NCI-H1694 (cell line): ENCODE measurements at places on chromosomes 7 and 10.
A peak's percentile ranks its signal among the peaks of the same experiment; 100 is the strongest.

DNA sequence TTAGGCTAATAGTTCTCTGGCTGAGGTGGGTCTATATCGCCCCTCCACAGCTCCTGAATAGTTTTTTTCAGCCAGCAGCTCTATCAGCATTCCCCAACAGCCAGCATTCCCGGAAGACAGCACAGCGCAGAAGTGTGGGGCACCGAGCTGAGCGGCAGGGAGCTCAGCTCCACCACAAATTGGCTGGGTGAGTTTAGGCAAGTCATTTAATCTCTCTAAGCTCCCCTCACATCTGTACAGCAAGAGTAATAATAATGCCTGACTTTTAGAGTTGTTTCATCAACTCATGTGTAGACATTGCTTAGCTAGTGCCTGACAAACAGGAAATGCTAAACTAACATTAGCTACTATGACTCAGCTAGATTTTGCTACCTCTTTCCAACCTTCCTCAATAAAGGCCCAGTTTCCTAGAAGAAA, 247.9 kb upstream of the PTN start:
- no peak for DNase-seq

DNA sequence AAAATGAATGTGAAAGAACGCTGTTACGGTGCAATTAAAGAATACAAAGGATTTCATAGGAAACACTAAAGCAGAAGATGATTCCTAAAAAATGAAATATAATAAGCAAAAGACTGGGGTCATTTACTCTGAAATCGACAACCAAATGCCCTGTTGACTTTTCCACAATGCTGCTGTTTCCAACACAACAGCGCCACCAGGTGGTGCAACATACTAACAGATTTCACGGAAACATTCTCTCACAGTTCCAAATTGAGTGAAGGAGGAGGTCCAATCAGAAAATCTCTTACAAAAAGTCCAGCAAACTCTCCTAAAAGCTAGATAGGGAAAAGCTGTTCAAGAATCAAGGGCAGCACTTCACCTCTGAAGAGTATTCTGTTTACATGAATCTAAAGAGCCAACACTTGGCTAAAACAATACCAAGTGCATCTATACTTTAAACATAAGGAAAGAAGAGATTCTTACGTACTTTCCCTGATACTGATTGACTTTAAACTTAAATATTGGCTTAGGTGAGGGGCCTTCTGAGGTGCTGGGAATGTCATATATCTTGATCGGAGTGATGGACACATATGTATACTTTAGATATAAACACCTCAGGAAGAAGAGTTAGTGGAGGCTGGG, 55.9 kb downstream of the UPF2 start:
- peak; percentile 56 for DNase-seq

DNA sequence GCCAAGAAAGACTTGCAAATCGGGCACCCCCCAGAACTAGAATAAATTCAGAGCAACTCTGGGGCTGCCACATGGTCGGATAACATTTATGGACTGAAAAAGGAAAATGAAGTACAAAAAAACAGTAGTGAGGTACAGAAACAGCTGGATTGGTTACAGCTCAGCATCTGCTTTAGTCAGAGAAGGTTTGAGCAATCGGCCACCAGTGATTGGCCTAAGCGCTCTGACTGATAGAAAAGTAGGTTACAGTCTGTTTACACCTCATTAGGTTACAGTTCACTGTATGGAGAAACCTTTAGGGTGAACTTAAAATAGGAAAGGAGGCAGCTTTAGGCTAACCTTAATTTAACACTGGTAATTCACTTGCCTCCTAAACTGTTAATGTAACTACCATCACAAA, 102.0 kb upstream of the DKK1 start:
- no peak for DNase-seq

GRCh38 chr10:88116481-88116880, 253.1 kb downstream of the PTEN start:
- DNase-seq, result no peak

DNA sequence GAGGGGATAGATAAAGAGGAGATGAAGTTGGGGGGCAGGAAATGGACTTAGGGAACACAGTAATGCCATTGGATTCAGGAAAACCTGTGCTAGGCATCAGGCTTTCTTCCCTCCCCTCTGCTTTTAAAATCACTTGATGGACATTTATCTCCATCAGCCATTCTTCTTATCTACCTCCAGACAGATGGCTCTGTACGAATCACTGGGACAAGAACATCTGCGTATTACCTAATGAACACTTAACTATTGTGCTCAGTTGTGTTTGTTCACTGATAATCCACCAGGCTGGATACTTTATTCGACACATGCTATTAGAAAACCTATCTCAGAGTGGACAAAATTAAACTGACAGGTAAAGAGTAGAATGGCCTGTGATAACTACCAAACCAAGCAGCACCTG, 40.0 kb downstream of the TNKS2 start:
- peak; percentile 3 for DNase-seq

GRCh38 chr10:116815641-116816415, 33.5 kb upstream of the ENO4 start:
- DNase-seq, result no peak

DNA sequence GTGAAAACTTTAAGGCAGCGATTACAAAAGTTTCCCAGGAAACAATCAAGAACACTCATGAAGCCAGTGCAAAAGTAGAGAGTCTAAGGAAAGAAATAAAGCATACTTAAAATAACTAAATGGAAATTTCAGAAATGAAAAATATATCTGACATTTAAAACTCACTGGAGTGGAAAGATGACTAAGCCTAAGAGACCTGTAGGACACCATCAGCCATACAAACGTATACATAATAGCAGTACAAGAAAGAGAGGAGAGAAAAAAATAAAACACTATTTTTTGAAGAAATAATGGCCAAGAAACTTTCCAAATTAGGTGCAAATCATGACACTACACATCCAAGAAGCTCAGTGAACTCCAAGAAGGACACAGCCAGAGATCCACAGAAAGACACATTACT, 5.4 kb upstream of the AKR1D1 start:
- no peak for DNase-seq

DNA sequence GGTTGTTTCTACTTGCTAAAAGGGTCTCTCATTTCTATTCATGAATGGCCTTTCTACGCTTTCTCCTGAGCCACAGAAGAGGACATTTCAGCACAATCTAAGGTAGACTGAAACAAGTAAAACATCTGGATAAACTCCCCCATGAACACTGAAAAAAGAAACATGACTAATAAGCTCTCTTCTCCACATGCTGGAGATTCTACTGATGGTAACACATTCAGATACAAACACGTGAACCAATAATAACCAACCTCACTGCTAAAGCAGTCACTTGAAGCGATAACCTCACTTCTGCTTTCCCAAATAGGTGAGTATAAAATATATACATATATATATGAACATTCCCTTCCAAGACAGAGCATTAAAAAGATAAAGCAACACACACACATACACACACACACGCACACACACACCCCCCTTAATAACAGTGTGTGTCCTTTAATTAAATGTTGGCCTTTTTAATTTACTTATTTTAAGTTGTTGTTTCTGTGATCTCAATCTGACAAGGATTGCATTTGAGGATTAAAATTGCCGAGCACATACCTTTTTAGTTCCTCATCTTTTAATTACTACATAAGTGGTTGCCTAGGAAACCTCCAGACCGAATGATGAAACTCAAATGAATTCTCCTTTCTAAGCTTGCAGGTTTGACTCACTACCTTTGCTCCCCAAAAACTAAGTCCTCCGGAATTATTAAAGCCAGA, 292.4 kb upstream of the KLF14 start:
- no peak for DNase-seq

DNA sequence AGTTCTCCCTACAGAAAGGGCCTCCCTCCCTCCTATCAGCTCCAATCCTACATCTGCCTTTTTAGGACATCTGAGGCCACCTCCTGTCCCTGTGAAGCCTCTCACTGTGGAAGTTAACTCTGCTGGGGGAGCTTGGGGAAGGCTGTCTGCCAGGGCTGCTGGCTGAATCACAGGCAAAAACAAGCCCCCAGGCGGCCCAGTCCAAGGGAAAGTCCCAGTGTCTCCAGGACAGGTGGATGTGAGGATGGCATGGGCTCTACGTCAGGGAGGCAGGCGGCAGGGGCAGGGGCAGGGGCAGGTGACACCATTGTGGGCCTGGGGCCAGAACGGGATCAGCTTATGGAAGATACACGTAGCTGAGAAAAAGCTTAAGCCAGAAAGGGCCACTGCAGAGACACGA, 240.2 kb downstream of the MAD1L1 start:
- no peak for DNase-seq

DNA sequence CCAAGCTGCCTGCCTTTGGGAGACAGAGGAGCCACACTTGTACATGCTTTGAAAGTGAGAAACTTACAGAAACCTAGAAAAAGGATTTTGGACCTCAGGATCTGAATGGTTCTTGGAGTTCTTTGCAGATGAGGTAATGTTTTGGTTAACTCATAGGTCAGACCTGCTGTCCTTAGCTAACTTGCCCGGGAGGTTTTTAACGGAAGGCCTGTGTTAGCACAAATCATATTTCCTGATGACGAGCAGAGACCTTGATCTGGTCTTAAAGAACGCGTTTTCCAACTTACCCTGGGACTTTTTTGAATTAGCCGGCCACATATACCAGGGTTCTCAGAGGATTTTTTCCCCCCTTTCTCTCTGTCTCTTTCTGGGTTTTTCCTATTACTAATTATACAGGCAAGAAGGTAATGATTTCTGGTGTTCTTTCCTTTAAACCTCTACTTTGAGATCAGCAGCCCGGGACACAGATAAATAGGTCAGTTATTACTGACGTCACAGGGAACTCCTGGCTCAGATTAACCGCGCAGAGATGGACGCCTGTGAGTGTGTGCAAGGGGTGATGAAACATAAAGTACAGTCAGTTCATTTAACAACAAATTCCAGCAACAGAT, 101.7 kb upstream of the KLF6 start:
- no peak for DNase-seq

DNA sequence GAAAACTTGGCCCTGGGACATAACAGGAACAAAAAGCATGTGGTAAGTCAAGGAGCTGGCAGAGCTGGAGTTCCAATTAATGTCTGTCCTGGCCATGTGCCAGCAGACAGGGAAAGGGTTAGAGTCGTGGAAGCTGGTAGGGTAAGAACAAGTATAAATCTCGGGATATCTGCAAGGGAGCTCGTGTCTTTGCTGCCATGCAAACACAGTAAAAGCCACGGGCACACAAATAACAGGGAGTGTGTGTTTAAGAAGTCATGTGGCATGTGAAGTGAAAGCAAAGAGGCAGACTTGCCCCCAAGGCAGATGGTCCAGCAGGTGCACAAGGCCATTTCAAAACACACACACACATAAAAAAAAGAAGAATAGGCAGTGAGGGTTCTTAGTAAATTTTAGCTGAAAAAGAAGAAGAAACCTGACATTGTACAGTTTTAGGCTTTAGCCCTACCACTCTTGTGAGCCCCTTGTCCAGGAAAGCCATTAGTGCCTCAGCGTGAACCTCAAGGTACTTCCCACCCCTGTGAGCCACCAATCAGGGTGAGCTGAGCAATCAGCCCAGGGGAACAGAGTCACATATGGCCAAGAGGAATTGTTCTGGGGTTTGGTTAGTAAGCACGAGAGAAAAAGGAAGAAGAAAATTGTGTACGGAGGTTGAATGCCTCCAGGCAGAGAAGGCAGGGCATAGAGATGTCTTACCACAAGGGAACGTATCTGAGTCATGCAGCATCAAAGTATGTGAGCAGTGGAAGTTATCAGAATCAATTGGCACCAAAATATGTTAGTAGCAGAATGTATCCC, 32.8 kb upstream of the ARHGAP12 start:
- DNase-seq, result peak; percentile 48

DNA sequence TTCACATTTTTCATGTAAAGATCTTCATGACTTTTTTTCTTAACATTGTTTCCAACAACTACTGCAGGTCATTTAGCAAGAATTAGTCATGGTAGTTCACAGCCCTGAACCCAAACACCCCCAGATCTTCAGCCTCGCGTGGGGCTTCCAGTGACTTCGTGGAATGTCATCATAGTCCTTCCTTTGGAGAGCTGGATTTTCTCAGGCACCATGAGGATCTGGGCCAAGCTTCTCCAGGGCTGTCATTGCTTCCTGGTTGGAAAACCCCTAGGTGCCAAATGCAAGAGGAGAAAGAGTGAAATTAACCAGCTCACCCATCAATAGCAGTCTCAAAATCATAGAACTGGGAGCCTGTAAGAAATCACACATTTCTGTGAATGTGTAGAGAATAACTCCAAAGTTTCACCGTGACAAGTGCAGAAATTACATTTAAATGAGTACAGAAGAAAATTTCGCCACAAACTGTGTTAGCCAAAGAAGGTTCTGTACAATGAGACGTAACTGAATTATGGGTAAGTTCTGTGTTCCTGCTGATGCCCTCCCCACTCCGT, 175.4 kb downstream of the CELF2 start:
- DNase-seq, result no peak

DNA sequence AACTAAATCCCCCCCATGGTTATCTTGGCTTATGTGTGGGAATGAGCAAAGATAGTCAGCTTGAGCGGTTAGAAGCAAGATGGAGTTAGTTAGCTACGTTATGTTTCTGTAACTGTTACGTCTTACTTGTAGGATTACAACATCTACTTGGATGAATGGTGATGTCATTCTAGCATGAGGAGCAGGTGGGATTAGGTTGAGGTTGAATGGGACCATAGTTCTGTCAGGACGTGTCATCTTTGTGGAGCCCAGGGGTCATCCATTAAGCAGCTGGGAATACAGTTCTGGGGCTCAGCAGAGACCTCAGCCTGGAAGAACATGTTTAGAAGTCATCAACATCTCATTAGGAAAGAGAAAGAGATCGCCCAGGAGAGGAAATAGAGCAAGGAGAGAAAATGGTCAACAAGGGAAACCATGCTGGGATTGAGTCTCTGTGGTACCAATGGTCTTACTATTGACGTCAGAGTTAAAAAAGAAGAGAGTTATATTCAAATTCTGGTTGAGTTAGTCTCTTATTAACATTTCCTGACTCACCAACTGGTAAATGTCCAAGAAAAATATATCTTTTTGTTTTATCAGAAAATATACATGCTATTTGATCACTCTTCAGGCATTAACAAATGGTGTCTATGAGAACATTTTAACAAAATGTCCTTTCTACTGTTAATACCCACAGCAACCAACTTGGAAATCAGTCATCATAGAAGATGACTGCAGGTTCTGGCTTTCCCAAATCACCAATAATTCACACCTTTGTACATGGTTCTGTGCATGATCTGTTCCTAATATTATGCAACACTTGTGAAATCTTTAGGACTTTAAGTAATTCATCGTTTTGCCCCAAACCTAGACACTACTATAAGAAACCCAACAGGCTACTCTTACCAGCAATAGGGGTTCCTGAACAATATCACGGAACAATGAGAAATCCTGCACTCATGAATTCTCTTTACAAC, 96.9 kb downstream of the KIAA1217 start:
- no peak for DNase-seq

GRCh38 chr7:118182593-118183427, 1.2 kb upstream of the LSM8 start:
- DNase-seq, result no peak

- no peak for DNase-seq
These were observed 61.0 kb downstream of the MEOX2 start for GRCh38 chr7:15625466-15625865.

DNA sequence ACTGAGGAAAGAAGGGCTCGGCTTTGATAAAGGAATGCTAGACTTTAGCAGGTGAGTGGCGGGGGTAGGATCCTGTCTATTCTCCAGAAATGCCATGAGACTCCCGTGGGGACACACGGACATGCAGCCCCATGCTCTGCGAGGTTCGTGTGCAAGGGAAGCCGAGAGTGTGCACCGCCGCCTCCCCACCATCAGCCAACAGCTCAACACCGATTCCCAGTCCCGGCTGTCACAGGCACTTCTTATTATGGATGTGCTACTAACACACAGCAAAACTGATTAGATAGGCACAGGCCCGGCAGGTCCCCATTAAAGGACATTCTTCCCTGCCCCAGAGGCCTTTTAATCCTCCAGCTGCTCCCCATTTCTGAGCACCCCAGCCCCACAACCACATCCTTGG, 154.4 kb downstream of the PRKAG2 start:
- no peak for DNase-seq
